CD4-positive, alpha-beta T cell treated with Interleukin-21 for 1 hour (primary cell): ENCODE measurements at places on chromosomes 7 and 10.

GRCh38 chr10:91088300-91089140, 131.9 kb upstream of the PCGF5 start:
- DNase-seq, result peak; percentile 38

- DNase-seq, result no peak
These were observed 2.2 kb upstream of the CLEC5A start for GRCh38 chr7:141949021-141949420.

GRCh38 chr10:13827076-13827797, 240.5 kb downstream of the PRPF18 start:
- no peak for DNase-seq

GRCh38 chr10:12839941-12840611, 161.4 kb downstream of the CCDC3 start:
- no peak for DNase-seq

GRCh38 chr10:114233482-114233881, 5.6 kb upstream of the VWA2 start:
- no peak for DNase-seq

- DNase-seq, result no peak
These were observed 300.4 kb downstream of the PHF14 start for GRCh38 chr7:11274074-11274473.

DNA sequence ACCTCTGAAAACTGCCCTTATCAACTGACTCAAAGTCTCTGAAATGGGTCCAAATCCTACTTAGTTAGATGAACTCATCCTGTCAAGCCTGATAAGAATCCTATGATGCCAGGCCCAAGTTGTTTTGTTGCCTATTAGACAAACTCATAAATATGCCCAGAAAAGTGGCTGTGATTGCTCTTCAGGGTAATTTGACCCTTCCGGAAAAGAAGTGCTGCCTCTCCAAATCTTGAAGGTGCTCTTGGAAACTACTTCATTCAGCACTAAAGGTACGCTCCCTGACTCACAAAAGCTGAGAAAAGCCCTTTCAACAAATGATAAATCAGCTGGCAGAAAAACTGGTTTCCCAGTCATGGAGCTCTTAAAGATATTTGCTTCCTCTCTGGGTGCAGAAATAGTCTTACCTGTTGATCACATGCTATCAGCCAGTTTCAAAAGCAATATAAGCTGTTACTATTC, 6.7 kb downstream of the IFIT5 start:
- no peak for DNase-seq

DNA sequence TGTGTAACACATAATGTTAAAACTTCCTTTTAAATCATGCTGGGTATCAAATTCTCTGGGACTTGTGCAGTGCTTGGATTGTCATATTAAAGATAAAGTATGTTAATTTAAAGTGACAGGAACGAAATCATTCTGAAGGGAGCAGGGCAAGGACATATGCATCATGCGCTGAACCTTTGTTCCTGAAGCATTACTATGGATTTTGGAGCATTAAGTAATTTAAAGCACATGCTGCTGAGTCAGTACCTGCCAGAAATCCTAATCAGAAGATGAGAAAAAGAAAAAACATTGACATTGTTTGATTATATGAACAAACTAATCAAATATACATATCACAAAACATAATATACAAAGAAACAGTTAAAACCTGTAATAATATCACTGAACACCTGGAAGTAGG, 101.4 kb downstream of the MICU1 start:
- DNase-seq, result no peak

DNA sequence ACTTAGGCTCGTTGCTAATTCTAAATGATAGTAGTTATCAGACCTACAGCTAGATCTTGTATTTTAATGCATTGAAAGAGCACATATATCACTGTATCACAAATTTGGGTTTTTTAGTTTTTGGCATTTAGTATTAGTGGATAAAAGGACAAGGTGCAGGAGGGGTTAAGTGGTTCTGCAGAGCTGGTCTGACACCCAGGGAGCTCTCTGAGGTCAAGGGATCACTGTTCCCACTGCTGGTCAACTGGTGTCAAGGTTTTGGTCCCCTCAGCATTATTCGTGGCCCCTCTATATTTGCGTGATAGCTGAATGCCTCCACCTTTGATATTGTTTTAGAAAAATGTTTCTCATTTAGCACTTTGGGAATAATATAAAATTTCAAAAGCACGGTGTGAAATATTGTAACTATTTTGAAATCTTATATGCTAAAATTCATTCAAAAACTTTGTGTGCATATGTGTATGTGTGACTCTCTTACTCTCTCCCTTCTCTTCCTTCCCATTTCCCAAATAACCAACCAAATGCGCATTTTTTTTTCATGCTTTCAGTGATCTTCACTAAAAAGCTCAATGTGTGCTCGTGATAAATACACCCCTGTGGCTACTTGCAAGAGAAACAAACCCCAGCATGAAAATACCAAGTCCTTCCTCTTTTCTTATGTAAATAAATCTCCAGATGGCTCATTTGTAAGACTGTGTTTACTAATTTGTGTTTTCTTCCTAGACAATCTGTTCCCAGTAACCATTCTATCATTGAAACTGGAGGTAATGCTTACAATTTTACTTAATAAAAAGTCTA, 309.2 kb downstream of the FGFR2 start:
- no peak for DNase-seq

DNA sequence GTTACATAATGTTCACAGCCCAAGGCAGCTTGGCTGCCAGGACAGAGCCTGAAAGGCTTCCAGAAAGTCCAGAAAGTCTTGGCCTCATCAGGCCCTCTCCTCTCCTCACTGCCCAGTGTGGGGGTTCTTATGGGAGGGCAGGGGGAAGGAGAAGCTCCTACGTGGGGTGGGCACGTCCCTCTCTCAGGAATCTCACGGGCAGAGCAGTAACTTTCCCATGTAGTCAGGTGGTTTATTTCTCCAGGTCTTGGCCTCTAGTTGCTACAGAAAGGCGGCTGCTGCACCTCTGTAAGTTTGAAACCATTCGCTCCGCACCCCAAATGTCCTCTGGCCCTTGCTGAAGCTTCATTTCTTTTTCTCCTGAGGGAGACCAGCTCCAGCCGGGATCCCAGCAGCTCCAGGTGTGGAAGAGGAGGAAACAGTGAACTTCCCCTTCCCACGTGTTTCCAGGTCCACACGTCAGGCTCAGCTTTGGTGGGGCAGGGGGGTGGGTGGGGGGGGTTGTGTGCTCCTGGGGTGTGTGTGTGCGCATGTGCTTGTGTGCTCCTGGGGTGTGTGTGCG, 320.3 kb downstream of the WDR37 start:
- no peak for DNase-seq

DNA sequence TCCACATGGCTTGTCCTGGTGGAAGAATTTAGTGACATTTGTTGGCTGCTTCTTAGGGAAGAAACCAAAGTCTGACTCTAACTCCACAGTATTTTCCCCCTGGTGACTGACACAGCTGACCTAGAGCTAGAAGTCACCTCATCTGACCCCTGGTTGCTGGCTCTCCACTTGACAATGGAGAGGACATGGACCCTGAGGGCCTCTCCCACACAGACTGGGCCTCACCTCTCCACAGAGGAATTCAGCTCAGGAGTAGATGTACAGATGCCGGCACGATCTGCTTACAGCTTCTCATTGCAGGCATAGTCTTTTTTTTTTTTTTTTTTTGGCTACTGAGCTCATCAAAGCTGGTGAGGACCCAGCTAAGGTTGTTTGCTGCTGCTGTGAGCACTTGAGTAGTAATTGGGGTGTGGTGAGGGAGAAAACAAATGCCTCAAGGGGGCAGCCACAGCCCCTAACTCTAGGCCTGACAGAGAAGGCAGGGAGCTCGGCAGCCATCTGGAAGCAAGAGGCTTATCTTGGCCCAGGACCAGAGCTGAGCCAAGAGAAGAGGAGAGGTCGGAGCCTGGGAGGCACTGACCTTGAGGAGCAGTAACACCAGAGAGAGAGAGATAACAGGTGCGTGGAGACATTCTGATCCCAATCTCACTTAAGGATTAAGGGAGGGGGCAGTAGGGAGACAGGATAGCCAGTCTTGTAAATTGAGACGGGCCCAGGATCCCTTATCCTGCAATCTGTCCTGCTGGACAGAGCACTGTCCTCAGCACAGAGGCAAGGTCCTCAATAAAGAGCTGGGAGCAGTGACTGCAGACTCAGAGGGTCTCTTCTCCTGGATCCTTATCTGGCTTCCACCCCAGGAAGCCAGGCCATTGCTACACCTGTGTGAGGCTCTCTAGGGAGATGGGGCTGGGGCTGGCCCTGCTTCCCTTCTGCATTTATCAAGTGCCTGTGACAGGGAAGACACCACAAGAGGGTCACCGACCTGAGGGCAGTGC, 9.4 kb downstream of the PRSS58 start:
- no peak for DNase-seq

DNA sequence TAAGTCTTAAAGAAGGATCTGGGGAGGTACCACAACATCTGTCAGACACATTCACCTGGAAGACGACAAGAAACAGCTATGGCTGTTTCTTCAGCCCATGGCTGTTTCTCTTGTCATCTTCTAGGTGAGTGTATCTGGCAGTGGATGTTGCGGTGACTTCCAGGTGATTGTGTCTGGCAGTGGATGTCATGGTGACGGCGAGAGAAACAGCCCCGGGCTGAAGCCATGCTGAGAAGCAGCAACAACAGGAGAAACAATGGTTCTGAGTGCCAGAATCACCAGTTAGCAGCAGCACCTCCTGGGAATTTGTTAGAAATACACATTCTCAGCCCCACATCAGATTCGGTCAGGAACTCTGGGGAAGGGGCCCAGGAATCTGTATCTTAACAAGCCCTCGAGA, 68.6 kb upstream of the SYPL1 start:
- no peak for DNase-seq

DNA sequence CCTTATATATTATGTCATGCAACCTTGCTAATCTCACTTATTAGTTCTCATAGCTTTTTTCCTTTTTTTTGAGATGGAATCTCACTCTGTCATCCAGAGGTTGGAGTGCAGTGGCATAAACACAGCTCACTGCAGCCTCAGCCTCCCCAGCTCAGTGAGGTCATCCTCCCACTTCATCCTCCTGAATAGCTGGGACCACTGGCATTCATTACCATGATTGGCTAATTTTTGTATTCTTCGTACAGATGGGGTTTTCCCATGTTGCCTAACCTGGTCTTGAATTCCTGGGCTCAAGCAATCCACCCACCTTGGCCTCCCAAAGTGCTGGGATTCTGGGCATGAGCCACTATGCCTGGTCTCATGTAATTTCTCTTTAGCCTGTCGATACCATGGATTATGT, 89.1 kb upstream of the TRIM24 start:
- DNase-seq, result no peak

- peak; percentile 67 for DNase-seq
These were observed 293.3 kb upstream of the KLF14 start for GRCh38 chr7:131027287-131027773.

GRCh38 chr7:140326116-140326928, 72.0 kb downstream of the SLC37A3 start:
- peak; percentile 58 for DNase-seq

GRCh38 chr7:46291050-46291438, 370.0 kb upstream of the IGFBP3 start:
- DNase-seq, result no peak

DNA sequence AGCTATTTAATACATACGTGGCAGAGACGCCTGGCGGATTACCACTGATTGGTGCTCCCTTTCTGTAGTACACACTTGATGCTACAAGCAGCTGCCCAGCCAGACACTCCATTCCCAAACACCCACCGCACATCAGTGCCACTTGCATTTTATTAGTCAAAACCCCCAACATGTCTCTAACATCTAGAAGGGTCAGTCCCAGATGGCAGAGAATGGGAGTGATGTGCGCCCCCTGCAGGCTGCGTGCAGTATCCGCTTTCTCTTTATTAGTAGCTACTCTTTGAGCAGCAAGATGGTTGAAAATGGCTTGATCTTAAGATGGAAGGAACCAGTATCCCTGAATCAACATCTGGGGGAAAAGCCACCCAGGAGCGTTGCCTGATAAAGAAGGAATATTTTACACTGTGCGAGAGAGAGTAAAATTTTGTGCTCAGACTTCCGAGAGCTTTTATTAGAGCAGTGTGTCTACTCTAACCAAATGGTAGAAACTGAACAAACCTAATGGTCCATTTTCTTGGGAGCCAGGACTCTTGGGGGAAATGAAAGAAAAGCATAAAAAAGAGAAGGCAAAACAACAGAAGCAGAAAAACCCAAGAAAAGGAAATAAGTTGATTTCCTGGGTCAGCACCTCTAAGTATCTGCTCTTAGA, 78.3 kb downstream of the ST8SIA6 start:
- DNase-seq, result peak; percentile 7

DNA sequence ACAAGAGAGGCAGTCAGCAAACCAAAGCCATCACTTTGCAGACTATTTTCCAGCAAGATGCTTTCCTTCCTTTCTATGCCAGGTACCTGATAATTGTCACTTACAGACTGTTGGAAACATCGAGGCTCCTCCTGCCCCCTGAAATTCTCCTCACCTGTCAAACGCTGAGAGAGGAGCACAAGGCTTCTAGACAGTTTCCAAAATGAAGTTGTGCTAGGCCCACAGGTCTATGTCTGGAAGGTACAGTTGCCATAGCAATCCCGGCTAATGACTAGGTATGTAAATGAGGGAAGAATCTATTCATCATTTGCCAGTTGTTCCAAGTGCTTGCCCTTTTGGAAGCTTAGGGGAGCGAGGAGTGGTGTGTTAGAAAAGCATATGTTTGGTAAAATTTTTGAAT, 334.4 kb downstream of the CALN1 start:
- DNase-seq, result no peak

DNA sequence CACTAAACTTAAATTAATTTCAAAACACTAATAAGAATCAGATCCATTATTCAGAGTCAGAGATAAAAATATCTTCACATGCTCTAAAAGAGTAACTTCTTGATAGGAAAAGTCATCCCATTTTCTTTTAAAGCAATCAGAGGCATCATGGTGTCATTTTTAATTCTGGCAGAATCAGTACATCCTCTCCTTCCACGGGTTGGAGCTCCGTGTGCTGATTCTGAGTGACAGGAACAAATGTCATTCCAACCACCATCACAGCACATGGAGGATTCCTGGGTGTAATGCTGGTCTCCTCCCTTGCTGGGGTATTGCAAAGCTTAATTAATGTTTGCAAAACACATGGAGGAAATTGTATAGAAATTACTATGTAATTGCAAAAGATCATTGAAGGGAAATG, 114.5 kb upstream of the IMMP2L start:
- no peak for DNase-seq

GRCh38 chr10:121115154-121115553, 264.0 kb downstream of the WDR11 start:
- DNase-seq, result no peak

GRCh38 chr10:59654007-59654406, 55.6 kb downstream of the SLC16A9 start:
- no peak for DNase-seq

DNA sequence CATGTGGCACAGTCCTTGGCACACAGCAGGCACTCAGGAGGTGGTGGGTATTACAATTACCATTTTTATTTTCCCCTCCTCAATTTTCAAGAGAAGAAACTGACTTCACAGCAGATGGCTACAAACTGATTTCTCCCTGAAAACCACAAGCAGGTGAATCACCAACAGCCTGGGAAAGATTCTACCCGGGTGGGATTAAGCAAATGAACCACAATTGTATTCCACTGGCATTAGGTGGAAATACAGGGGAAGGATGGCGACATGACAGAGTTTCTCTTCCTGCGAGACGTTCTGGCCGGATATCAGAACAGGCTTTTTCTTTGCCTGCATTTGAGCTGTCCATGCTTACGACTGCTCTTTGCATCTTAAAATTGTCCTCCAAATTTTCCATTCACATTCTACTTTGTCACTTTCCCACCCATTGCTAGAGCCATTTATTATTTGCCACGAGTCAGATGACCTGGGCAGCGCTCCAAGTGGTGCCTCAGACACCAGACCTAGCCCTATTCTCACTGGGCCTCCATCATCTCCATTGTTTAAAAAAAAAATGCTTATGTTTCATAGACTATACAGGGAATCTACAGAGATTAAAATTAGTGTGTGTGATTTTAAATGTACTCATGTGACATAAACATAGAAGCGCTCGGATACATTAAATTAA, 4.6 kb downstream of the DENND11 start:
- no peak for DNase-seq
